ENCODE measurements at places on chromosomes 6 and 20. TPM values are rescaled to one million over a fixed set of nuclear protein-coding genes. Genes with fewer than 3 reads are reported as not detected.

DNA sequence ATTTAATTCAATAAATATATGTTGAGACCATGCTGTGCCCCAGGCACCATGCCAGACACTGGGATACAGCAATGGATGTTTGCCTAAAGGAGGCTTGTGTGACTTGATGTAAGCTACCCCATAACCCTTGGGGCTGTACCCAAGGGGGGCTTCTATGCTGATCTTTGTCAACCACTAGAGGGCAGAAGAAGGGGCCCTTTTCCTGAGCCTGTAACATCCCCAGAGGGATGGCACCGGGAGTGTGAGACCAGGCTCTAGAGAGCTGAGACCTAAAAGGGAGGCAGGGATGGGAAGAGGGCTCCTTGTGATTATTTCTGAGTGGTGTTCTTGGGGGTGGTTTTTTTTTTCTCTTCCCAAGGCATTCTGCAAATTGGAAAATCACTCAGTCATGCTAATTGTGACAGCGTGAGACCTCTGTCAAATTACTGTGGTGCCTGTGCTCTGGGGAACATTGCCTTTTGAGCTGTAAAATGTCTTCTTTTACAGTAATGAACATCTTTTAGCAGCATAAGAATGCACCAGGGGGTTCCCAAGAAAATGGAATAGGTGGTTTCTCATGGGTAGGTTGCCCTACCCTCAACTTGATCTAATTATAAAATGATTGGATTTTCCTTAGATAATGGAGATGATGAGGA is 138.7 kb upstream of the SLC24A3 start:
- DNase-seq = no peak

GRCh38 chr20:25336561-25337422 is 53.8 kb downstream of the ABHD12 start:
- DNase-seq = no peak

DNA sequence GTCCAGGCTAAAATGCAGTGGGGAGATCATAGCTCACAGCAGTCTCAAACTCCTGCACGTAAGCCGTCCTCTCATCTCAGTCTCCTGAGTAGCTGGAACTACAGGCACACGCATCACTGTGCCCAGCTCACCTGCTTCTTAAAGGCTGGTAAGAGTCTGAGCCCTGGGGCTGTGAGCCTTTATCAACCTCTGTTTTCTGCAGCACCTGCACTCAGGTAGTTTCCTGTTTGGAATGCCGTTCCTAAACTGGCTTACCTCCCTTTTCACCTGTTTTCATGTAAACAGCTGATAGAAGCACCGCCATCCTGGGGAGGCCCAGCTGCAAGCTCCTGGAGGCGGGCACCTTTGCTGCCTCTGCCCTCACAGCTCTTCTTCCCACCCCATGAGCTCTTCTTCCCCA is 45.4 kb downstream of the SLC24A3 start:
- DNase-seq = no peak

DNA sequence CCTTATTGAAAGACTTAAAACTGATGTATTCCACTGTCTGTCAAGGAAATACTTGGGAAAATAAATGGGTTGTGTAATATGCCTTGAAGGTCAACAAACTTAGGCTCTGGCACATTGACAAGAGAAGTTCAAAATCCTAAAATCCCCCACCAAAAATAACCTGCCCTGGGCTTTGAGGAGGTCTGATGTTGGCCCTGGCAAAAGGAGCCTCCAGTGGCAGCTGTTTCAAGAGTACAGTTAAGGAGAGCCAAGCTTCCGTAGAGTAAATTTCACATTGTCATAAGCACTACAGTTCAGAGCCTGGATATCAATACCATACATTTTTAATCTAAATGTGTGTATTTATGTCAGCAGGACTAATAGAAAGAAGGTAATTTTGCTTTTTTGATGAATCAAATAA is 282.7 kb downstream of the EYA4 start:
- DNase-seq = no peak

DNA sequence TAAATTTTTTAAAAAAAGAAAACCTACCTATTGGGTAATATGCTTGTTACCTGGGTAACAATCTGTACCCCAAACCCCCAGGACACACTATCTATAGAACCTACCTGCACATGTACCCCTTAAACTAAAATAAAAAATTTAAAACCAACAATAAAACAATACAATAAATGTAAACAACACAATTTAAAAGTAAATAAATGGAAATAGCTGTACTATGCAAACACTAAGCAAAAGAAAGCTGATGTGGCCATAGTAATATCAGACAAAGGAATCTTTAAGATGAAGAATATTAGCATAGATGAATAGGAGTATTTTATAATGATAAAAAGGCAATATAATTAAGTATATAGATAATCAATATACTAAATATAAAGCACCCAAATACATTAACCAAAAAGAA is 50.3 kb downstream of the ROS1 start:
- DNase-seq = no peak

DNA sequence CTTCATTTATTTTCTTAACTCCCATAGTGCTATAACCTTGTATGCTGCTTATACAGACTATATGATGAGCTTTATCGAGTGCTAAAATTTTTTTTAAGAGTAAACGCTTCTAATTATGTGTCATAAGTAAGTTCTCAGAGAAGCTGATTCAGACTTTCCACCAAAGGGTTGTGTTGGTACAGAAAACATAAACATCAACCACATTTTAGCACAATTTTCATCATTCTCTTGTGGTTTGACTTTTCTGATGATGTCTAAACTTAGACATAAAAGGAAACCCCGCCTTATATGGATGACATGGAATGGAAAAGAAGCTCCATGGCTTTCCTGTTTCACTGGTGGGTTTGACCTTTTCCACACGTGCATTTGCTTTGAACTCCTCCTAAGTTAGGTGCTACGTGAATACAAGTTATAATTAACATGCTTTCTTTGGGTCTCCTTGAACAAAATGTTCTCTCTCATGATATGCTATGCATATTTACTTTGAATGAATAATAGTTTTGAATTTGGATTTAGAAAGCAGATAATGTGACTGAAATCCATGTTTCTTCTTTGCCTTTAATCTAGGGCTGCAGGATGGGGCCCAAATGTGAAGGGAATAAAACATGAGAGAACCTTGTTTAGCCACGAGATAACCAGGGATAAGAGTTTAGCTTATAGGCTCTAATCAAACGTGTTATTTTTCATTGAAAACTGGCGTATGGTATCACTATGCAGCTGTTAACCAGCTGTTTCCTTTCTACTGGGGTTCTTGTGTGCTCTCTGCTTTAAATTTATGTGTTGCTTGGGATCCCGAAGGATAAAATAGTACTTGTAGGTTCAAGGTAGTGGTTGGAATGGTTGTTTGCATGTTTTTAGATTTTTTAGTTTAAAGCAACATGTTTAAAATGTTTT is 127.1 kb upstream of the AHI1 start:
- no peak for DNase-seq

DNA sequence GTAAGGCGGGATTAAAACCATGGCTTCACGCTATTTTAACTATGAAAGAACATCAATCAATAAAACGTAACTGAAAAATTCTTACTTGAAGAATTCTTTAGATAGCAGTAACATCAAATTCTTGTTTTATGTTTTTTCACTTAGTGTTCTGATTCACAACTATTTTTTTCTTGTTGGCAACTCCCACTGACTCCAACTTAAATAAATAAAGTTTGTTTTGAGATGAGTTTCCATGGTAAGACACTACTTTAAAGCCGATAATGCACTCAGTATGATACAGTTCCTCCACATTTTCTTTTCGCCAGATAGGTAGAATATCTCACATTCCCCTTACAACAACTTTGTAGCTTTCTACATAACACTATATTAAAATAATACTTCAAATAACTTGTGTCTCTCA is 33.1 kb upstream of the CNKSR3 start:
- DNase-seq = no peak

RIMS1 gene
- not detected for total RNA-seq

LAMA4 gene
- total RNA-seq = not detected

LMBRD1 gene
- total RNA-seq = 30.5 TPM

Measured in activated CD4-positive, alpha-beta T cell treated with anti-CD3 and anti-CD28 coated beads, Interleukin-2, amount 10 ng/mL, durations not matched to agents 7 days and 5 days (primary cell).